ENCODE measurements at places on chromosomes 7 and 10.

- DNase-seq, result no peak
Observed at GRCh38 chr7:17326378-17326777, 27.9 kb downstream of the AHR start.

DNA sequence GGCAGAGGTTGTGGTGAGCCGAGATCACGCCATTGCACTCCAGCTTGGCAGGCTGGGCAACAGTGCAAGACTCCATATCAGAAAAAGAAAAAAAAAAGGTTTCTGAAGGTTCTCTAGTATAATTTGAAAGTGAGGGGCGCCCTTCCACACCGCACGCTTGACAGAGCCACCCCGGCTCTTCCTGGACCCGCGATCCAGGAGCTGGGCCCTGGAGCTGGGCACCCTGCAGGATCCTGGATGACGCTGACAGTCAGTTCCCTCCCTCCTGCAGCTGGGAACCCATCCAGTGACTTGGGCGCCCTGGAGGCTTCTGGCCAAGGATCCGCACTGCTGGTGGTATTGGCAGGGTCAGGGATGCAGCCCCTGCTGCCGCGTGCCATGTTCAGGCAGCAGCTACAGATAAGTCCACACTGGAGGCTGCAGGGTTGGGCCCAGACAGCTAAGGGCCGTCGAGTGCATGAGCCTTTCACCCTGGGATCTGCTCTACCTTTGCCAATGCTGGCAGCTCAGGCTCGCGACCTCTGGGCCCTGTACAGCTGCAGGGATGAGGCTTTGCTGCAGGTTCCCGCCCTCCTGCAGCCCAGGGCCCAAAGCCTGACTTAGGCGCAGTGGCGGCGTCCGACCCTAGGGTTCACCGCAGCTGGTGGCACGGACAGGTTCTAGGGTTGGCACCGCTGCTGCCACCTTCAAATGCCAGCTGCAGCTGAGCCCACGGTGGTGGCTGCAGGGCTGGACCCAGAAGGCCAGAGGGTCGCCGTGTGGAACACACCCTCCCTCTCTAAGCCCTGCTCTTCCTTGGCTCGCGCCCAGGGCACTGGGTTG is 110.2 kb downstream of the OR13A1 start:
- no peak for DNase-seq

DNA sequence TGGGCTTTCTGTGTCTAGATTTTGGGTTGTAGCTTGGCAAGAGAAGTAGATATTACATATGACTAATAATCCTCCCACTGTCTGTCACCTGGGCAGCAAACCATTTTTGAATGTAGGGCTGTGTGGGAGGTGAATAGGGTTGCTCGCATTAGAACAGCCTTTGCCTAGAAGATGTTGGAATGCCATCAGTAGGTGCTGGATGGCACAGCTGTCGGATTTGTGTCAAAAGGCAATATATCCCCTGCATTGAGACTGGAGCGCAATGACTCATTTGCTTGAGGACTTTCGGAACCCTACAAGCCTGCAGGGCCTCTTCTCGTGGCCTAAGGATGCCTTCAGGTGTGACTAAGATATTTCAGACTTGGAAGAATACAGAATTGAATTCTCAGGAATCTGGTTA is 323.8 kb downstream of the GPR158 start:
- DNase-seq, result no peak

GRCh38 chr10:29698773-29699490 is 64.2 kb upstream of the SVIL start:
- DNase-seq, result no peak

GRCh38 chr7:19107081-19107355 is 10.4 kb downstream of the TWIST1 start:
- DNase-seq, result no peak

GRCh38 chr10:1419796-1420610 is 317.3 kb downstream of the ADARB2 start:
- no peak for DNase-seq

DNA sequence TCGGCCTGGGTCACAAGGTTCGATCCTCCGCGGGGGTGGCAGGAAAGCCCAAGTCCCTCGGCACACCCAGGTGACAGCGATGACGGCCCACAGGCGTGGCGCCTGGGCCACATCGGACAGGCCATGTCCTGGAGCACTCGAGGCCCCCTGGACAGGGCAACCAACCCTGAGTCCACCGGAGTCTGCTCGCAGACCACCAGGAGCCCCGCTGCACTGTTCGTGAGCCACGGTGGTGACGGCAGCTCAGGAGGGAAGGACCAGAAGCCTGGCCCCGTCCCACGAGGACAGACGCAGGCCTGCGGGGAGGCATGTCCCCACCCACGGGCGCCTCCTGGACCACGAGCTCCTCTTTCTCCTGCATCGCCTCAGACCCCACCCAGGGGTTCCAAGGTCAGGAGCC is 22.4 kb upstream of the GPR146 start:
- no peak for DNase-seq

- DNase-seq, result no peak
Observed at GRCh38 chr7:80876894-80877414, 41.9 kb downstream of the SEMA3C start.

- DNase-seq, result no peak
Observed at GRCh38 chr10:74500026-74500704, 326.2 kb upstream of the KAT6B start.

GRCh38 chr7:107615910-107616680 is 36.0 kb downstream of the BCAP29 start:
- DNase-seq, result no peak

- no peak for DNase-seq
Observed at GRCh38 chr10:69326692-69327091, 48.4 kb downstream of the HK1 start.

GRCh38 chr7:10889266-10889898 is 84.3 kb upstream of the PHF14 start:
- peak; percentile 77 for DNase-seq

DNA sequence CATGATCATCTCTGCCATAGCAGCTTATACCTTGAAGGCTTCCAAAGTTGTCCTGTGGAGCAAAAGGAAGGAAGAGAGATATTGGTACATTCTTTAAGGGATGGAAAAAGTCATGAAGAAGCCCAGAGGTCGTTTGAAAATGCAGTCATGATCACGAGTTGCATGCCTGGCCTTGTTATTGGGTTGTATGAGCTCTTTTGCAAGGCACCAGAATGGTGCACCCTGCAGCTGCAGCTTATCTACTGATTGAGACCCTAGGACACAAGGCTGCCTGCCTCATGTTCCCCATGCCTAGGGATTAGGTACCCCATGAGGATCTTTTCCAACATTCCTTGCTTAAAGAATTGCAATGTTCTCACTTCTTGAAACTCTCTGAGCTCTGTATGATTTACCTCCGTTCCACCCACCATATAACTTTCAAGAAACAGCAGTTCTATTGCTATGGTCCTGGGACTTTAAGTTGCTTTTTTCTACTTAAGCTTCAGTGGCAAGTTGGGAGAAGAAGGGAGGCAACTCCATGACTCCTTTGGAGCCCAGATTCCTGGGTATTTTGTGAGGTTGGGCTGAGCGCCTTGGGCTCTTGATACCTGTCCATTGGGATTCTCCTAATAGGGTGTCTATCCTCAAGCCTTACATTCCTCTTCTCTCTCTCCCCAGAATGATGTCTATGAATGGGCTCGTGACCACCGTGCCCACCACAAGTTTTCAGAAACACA is 6.9 kb downstream of the SCD start:
- no peak for DNase-seq

- DNase-seq, result no peak
Observed at GRCh38 chr7:2966466-2967078, 77.1 kb downstream of the CARD11 start.

DNA sequence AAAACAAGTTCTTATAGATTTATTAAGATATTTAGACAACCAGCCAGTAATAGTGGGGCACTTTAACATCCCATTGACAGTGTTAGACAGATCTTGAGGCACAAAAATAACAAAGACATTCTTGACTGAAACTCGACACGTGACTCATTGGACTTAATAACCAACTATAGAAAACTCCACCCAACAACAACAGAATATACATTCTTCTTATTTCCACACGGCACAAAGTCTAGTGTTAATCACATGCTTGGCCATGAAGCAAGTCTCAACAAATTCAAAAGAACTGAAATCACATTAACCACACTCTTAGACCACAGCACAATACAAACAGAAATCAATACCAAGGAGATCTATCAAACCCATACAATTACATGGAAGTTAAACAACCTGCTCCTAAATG is 138.1 kb downstream of the ARL5B start:
- no peak for DNase-seq
